Stimulated activated CD8-positive, alpha-beta memory T cell treated with anti-CD3 and anti-CD28 coated beads, Interleukin-4, amount 100 ng/mL, for 1 hour (primary cell): ENCODE measurements at places on chromosomes 2 and 18.

DNA sequence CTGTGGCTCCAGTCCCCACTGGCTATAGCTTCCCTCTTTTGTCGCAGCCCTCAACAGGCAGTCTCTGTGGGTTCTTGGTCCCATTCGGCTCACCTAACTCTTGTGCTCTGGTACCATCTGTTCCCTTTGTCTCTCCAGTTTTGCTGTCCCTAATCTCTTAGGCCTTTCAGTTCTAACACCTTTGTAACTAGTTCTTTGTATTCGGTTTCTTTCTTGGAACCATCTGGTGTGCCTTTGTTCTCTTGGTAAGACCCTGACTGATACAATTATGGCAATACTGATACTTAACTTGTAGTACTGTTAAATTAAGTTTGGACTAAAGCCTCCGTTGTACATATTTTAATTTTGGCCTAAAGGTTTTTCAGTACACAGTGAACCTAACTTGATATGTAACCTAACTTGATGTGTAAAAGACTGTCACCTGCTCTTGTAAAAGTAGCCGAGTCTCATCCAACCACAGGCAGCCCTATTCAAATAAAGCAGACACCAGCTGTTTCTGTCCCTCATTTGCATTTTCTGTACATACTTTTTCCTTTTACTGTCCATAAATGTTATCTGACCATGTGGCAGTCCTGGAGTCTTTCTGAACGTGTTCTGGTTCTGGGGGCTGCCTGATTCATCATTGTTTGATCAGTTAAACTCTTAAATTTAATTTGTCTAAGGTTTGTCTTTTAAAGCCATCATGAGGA is 4.8 kb upstream of the MRPL44 start:
- no peak for DNase-seq

DNA sequence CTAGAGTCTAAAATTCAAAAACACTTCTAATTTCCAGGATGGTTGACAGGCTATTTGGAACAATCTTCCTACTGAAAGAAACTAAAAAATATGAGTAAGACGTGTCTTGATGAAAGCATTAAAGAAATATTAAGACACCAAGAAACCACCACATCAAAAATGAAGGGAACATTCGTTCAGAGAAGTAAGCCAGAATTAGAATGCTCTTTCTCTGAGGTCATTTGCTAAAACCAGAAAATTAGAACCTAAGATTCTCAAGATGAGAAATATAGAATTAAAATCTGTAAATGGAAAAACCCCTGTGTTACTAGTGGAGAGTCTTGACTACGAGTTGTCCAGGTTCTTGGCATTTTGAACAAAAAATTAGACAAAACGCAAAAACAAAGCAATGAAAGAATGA is 54.8 kb upstream of the YWHAQ start:
- DNase-seq: no peak

DNA sequence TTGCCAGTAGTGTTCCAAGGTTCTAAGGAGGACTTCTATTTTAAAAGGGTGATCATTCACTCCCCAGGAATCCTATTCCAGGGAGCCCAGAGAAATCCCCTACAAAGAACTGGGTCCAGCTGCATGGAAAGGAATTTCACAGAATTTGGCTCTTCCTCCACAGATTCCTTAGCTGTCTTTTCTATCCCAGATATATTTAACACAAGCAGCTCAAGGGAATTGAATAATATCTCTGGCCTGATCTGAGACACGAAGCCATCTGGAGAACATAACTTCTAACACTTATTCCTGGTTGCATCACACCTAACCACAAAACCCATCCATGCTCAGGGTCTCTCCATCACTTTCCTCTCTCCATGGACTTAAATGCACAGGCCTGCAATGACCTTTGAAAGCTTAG is 306.7 kb upstream of the ACVR2A start:
- DNase-seq: no peak

DNA sequence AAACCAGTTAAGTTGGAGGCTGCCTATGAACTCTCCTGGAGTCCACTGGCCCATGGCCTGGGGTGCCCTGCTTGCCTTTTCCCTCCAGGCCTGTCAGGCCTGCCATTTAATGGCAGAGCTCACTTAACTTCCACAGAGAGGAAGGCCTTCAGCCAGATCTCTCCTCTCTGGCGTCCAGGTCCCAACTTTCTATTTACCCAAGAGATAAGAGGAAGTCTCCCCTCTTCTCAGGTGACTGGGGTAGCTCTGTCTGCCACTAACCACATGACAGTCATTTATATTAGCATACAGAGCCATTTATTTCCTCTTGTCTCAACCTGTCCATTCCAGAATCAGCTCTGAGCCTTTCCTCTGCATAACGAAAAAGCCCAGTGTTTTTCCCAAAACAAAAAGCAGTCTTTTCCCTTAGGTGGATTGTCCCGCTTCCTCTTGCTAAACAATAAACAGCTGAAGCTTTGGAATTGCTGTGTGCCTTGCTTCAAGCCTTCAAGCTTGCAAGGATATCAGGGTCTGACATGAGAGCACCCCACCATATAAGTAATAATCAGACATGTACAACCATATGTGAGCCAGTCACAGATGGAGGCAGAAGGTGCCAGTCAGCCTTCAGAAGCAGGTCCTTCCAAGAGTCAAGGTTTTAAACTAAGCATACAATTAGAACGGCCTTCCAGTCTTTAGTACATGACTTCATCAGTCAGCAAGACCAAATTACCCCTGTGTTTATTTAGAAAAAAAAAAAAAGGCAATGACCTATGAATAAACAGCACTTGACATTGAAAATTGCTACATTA is 71.2 kb upstream of the STPG4 start:
- DNase-seq: no peak

GRCh38 chr2:148917431-148917830 is 42.4 kb downstream of the KIF5C start:
- DNase-seq: no peak

DNA sequence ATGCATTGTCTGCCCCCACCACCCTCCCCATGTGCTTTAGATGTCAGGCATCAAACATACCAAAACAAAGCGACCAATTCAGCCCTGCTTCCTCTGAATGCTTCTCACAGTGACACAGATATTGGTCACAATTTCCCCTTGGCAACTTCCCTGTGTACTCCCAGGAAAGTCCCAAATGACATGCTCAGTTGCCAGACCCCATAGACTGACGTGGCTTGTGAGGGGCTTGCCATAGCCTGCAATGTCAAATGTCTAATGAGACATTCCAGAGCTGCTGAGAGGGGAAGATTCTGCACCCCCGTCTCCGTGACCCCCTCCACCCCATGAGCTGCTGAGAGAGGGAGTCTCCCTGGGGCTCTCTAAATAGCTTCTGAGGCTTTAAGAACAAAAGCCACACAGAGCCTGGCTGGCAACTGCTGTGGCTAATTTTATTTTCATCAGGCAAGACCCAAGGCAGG is 47.3 kb downstream of the RFTN2 start:
- DNase-seq: no peak

DNA sequence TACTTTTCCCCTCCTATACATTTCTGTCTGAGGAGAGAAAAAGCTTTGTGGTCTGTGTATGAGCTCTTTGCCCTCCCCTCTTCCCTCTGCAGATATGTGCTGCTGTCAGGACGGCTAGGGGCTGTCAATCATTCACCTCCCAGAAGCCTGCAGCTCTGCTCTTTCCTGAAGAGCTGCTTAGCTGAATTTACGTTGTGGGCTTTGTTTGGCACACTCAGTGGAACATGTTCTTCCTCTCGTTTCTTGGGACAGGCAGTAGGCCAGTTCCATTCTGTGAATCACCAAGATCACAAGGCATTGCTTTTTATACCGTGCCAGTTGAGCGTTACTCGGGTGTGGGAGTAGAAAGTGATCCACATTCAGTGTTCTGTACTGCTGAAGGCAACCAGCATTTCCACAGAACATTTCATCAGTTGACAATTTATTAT is 136.7 kb downstream of the LAMA3 start:
- DNase-seq: no peak

GRCh38 chr2:159419403-159419802 is 132.9 kb upstream of the WDSUB1 start:
- no peak for DNase-seq

DNA sequence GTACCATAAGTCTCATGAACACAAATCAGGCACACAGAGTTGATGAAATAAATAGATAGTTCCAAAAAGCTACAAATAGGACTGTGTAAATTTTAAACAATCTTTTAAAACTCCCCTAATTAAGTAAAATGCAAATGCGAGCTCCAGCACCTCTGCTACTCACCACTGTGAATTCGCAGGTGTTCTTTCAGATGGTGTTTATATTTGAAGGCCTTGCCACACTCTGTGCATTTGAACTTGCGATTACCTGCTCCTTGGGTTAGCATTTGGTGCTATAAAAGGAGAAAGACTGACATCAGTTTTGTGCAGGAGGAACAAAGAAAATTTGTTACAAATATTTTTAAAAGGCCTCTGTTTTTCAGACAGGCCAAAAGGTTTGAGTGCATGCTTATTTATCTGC is 118.9 kb downstream of the ZEB2 start:
- no peak for DNase-seq

GRCh38 chr2:165357758-165358157 is 111.7 kb upstream of the CSRNP3 start:
- DNase-seq: no peak

DNA sequence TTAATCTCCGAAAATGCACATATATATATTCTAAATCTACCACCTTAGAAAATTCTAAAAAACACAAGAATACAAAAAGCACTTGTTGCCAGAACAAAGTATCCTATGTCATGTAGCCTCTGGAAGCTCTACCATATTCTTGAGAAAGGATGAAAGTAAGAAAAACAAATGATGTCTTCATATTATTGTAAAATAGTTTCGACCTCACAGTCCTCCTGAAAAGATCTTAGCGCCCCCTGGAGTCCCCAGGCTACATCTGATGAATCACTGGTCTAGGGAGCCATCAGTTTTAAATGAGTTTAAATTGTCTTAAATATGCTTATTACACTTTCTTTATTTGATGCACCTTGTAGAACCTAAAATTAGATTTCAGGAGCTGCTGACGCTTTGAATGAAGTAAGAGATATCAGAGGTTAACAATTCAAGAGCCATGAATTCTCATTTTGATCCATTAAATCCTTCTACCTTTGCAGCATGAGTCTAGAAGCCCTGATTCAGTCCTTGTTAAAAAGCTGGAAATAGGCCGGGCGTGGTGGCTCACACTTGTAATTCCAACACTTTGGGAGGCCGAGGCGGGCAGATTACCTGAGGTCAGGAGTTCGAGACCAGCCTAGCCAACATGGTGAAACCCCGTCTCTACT is 138.8 kb downstream of the MCFD2 start:
- peak; percentile 3 for DNase-seq

- no peak for DNase-seq
Measured at GRCh38 chr2:207183506-207183905, 17.8 kb upstream of the KLF7 start.

DNA sequence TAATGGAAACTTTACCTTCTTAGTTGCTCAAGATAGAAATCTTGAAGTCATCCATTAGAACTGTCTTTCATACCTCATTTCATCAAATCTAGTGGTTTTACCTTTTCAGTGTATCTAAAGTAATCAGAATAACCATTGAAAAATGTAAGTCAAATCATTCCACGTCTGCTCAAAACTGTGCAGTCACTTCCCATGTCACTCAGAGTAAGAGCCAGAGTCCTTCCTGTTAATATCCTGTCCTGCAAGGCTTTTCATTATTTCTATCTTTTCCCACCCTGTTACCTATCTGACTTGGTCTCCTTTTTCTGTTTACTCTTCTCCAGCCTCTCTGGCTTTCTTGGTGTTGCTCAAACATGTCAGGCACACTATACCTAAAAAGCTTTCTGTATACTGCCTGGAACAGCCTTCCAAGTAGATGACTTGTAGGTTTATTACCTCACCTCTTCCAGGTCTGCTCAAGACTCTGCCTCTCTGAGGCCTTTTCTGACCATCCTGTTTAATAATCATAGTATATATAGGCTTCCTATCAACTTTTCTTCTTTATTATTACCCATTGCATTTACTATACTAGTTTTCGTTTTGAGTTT is 3.4 kb downstream of the C2orf69 start:
- DNase-seq: no peak

DNA sequence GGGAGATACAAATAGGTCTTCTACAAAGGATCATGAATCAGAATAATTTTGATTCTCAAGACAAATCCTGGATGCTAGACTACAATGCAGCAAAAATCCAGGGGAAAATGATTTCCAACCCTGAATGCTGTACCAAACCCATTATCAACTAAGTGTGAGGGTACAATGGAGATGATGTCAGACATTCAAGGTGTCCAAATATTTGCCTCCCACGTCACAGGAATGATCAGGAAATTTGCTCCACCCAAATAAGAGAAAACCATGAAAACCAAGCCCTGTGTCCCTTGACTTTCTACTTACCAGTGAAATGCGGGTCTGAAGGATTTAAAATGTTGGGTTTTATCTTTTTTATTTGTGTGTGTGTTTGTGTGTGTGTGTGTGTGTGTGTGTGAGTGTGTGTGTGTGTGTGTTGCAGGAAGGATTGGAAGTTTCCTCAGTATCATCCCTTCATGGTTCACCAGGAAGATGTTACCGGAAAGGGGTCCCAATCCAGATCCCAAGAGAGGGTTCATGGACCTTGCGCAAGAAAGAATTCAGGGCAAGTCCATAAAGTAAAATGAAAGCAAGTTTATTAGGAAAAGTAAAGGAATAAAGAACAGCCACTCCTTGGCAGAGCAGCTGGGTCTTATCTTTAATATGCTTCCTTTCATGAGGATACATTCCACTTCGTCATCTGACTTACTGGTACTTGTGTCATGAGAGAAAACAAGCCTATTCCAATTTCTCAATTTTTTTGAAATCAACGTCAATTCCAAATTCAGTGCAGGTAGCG is 61.1 kb upstream of the ID2 start:
- DNase-seq: no peak

DNA sequence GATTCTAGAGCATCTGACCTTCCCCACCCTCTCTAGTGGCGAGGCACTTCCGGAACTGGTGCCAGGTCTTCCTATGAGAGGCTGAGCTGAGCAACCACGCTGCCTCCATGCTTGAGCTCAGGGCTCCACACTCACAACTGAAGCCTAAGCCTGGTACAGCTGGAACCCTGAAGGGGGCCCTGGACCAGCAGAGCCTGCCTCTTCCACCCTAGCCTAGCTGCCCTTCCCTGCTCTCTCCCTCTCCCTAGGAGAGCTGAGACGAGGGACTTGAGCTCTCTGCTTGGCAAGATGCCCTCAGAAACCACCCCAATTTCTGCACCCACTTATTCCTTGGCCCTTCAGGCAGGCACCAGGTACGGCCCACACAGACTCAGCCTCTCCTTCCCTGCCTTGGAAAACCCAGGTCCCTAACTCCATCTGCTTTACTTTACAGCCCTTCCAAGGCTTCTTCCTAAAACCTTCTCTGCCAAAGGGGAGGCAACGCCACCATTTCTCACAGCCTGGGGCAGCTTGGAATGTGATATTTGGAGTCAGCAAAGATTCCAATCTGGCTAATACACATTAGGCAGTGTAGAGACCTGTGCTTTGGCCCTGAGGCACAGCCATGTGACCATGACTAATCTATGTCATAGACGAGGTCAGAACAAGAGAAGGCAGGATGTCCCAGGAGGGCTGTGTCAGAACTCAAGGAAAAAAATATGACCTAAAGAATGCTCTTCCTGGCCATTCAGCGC is 18.8 kb downstream of the COX7A2L start:
- DNase-seq: no peak
